ENCODE measurements at places on chromosomes 4 and X.

- peak; percentile 36 for DNase-seq
Observed at GRCh38 chrX:135522132-135522530, 1.7 kb downstream of the INTS6L start.

- DNase-seq: no peak
Observed at GRCh38 chr4:113181289-113182007, 132.0 kb downstream of the ANK2 start.

- no peak for DNase-seq
Observed at GRCh38 chr4:146462251-146462650, 59.5 kb downstream of the SLC10A7 start.

GRCh38 chr4:7857238-7857701 is 82.4 kb downstream of the AFAP1 start:
- DNase-seq: no peak

DNA sequence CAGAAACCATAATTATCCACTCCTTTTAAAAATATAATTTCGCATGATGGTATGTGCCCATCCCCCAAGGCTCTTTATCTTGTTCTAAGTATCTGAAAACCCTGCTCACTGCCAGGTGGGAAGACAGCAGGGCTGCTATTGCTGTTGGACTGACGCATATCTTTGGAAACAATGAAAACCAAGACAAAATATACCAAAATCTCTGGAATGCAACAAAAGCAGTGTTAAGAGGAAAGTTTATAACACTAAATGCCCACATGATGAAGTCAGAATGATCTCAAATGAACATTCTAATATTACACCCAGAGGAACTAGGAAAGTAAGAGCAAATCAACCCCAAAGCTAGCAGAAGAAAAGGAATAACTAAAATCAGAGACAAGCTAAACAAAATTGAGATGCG is 162.0 kb downstream of the FAM47B start:
- DNase-seq: no peak

DNA sequence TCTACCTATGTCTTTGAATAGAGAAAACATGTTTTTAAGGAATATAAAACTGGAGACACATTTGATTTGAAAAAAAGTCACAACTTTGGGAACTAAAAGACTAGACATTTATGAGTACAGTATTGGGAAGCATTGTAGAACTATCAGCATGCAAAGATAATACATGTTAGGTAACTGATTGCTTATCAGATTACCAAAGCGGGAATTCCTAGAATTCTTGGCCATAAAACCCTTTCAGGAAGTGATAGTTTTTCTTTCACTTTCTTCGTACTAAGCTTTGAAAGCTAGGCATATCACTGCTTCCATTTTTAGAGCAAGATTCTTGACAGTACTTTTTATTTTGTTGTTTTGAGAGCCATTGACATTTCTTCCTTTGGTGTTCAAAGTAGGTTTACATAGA is 646.6 kb upstream of the PITX2 start:
- no peak for DNase-seq

DNA sequence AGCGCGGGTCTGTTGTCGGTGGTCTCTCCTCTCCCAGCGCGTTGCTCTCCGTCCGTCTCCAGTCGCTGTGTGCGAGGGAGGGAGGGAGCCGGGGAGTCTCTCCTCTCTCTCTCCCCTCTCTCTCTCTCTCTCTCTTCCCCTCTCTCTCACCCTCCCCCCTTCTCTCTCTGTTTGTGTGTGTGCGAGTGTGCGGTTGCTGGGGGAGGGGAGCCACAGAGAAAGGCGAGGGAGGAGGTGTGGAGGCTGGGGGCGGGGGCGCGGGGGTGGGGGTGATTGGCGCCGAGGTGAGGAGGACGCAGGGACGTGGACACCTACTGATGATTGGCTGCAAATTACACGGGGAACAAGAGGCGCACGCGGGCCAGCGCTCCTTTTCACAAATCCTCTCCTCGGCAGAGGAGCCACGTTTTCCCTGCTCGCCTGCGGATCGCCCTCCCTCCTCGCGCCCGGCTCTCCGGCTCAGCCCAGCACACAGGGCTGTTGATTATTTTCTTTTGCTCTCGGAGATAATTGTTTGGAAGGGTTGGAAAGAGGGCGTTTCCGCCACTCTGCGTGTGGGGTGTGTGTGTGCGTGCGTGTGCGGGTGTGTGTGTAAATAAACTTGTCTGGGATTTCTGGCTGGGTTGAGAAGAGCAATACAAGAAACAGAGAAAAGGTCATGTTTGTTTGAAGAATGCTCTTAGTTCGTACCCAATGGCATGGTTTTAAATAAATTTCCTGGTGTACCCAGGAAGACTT is at the start of gene CXXC4:
CXXC4 (minus strand) TSS at position 73 of the 738 bp plus-strand sequence. CDS start 3,092 bp downstream, outside the sequence.
- DNase-seq: peak; percentile 26

DNA sequence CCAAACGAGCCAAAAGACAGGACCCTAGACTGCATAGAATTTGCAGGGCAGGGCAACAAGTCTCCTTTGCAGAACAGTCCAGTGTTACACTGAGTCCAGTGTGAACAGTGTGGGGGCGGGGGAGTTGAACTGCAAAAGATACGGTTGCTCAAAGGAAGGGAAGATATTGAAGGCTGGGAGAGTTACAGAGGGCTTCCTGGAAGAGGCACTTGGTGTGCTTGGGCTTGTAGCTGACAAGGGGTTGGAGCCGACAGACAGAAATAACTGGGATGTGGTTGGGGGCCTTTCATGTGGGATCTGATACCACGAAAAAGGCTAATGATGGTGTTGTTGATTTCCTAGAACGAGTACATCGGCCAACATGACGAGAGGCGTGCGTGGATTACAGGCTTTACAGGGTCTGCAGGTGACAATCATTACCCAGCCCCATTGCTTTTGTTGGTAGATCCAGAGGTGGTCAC is 6.1 kb downstream of the XPNPEP2 start:
- DNase-seq: no peak

DNA sequence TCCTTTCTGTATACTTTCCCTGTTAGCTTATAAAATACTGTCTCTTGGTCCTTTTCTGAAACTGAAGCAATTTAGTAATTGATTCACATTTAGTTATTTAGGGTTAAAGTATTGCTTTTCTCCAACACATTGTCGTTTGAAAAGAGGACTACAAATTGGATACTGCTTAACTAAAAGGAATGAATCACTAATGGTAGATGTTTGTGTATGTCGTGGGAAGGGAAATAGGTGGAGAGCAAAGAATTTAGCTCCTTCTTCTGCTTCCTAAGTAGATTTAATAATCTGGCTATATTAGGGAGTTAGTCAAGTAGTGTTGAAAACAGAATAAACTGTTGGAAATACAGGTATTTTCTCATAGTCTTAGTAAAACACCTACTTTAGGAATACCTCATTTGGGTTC is 27.9 kb downstream of the SLAIN2 start:
- DNase-seq: no peak

GRCh38 chrX:83934220-83934619 is 73.3 kb downstream of the CYLC1 start:
- no peak for DNase-seq

Measured in Kasumi-1 (cell line).